NCI-H187 treated with DMSO at 0.1 percent for 48 hours (cell line): ENCODE measurements at places on chromosomes 7 and 10.

- DNase-seq = no peak
Measured at GRCh38 chr7:28759475-28759971, 198.6 kb downstream of the TRIL start.

- no peak for DNase-seq
Measured at GRCh38 chr10:5738427-5738826, 53.8 kb downstream of the TASOR2 start.

GRCh38 chr7:121027761-121028669 lies 39.5 kb downstream of the CPED1 start:
- no peak for DNase-seq

DNA sequence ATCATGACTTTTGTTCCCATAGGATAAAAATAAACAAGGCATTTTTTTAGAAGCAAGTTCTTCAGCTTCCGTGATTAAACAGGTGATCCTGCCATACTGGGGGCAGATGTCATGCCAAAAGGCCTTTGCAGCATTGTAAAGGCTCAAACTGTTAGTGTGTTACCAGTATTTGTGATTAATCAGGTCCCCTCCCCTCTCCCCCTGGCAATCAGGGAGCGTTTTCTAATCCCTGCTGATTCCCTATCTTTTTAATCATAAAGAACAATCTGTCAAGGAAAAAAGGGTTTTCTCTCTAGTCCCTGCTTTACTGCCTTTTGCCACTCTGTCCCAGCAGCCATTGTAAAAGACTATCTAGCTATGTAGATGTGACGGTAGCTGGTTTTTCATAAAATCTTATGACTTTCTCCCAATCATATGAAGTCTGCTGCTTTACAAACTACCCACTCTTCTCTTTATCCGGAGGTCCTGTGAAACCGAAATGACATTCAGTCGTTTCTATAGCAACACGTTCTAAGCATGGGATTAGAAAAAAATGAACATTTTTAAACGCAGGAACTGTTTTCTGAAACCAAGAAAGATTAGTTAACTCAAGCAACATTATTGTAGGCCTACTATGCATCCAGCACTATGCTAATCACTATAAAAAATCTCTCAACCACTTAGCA lies 210.9 kb downstream of the RNLS start:
- DNase-seq = no peak

- no peak for DNase-seq
Measured at GRCh38 chr10:1255118-1255517, 198.9 kb downstream of the WDR37 start.

- no peak for DNase-seq
Measured at GRCh38 chr7:121797657-121798452, 75.1 kb upstream of the PTPRZ1 start.

DNA sequence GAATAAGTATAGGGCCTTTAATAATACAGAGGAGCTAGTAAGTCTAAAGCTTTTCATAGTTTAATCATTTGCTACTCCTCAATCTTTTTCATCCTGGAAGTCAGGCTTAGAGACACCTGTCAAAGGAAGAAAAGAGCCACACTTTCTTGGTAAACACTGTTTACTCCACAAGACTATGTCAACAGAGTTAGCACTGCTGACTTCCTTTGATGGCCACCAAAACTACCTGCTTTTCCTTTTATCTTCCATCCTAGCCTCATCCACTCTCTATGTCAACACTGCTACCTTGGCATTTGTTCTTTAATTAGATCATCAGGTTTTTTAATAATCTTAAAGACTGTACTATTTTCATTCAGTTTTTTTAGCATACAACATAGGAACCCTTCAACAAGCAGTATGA lies 106.2 kb downstream of the ELAPOR2 start:
- DNase-seq = no peak

GRCh38 chr7:117963264-117964197 lies 90.3 kb upstream of the CTTNBP2 start:
- no peak for DNase-seq

DNA sequence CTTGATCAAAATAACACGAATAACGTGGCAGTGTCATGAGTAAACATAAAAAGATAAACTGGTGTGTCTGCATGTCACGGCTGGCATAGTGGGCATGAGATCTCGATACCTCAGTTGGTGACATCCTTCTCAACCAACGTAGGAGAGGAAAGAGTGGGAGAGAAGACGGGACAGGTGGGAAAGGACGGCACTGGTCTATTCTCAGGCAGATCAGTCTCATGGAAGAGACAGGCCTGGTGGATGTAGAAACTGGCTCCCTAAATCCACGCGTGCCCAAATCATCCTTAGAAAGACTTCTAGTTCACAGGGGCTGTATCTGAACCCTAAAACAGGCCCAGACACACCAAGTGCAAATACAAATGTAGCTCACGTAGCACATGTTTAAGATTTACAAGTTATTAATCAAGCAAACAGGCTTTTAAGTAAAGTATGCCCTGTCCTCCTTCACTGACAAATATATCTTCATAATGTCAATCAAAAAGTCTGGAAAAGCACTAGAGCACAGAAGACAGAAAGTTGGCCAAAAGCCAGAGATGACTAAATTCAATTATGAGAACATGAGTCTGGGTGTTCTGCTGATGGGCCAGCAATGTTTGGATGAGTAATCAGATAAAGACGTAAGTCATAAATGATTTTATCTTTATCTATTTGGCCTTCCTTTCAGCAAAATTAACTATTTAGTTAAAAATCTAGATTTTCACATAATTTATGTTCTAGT lies 56.3 kb downstream of the SFMBT2 start:
- DNase-seq = no peak
